ENCODE measurements at places on chromosomes 3 and 15. TPM values are rescaled to one million over a fixed set of nuclear protein-coding genes. Genes with fewer than 3 reads are reported as not detected.

- H3K27me3 ChIP-seq, result peaks cover 22% of the 10 kb centered on the region
- DNase-seq, result no peak
- H3K4me3 ChIP-seq, result no peak overlapping the region
- H3K36me3 ChIP-seq, result no peaks in the 10 kb centered on the region
Observed at GRCh38 chr15:73879426-73879825, 6.1 kb downstream of the TBC1D21 start.

- no peak overlapping the region for H3K4me3 ChIP-seq
- no peak for DNase-seq
- H3K27me3 ChIP-seq, result no peaks in the 10 kb centered on the region
- peaks cover 12% of the 10 kb centered on the region for H3K4me1 ChIP-seq
Observed at GRCh38 chr15:35505809-35506208, 40.2 kb downstream of the DPH6 start.

DNA sequence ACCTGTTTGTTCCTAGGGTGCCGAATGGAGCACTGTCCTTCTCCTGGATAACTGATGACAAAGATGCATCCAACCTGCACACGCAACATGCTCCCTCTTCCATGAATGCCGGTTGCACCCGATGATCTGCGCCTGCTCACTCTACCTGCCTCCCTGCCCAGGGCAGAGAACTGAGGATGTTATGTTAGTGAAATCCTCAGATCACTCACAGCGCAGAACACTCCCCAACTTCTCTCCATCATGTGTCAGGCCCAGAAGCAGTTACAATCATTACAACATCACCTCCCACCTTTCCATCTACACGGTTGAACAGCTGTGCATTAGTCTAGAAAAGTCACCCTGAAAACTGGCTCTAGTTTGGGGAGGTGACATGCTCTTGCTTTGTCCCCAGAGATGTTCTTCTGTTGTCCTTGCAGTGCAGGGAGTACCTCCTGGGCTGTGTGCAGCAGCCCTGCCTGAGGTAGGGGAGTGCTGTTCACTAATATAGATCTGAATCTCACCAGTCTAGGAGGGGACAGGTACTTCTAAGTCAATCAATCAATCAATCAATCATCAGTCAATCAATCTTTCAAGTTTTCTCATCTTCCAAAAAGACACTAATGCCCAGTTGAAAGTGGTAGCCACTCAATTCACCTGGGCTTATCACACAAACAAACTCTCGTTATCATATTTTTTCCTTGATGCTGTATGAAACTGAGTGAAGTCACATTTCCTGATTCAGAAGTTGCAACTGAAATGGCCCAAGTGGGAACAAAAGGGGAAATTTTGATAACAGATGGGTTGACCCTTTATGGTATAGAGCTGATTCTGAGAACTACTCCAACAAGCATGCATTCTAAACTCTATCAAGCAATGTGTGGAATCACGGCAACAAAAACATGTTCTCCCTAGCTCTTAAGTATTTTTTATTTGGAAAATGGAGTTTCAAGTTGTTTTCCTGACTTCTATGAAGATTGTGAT, 15.4 kb upstream of the ISLR start:
- peaks cover 62% of the 10 kb centered on the region for H3K4me1 ChIP-seq
- peak overlapping the region; percentile 99 for H3K27ac ChIP-seq
- H3K4me3 ChIP-seq, result no peak overlapping the region
- H3K27me3 ChIP-seq, result no peaks in the 10 kb centered on the region
- no peaks in the 10 kb centered on the region for H3K36me3 ChIP-seq
- DNase-seq, result no peak

DNA sequence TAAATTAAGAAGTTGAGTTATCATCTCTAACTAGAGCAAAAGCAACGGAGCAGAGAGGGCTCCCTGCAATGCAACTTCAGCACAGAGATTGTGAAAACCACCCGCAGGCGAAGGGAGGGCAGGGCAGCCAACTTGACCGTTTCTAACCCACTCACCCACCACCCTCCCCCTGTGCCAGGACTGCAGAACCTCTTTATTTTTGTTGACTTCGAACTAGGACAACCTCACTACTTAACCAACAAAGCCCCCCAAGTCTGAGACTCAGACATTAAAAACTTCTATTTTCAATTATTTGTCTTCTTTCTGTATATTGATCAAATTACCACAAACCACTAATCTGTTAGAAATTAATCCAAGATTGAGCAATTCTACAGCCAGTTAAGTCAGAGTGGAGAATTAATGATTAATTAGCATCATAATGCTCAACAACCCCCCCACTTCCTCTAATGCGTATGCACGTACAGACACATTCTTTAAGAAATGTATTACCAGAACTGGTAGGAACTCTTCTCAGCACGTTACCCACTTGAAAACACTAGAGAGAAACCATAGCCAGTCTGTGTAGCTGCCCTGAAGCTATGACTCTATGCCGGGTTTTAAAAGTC, 2.0 kb downstream of the MGLL start:
- H3K27me3 ChIP-seq, result no peaks in the 10 kb centered on the region
- peaks cover 46% of the 10 kb centered on the region for H3K4me1 ChIP-seq
- H3K4me3 ChIP-seq, result peak overlapping the region; percentile 91
- H3K36me3 ChIP-seq, result peaks cover 16% of the 10 kb centered on the region

- H3K4me3 ChIP-seq, result no peak overlapping the region
- no peaks in the 10 kb centered on the region for H3K36me3 ChIP-seq
- no peak for DNase-seq
- peaks cover 50% of the 10 kb centered on the region for H3K4me1 ChIP-seq
Observed at GRCh38 chr15:57227166-57227565, 149.1 kb upstream of the CGNL1 start.

- H3K4me3 ChIP-seq, result no peak overlapping the region
- H3K27ac ChIP-seq, result peak overlapping the region; percentile 29
- no peaks in the 10 kb centered on the region for H3K36me3 ChIP-seq
- peaks cover 35% of the 10 kb centered on the region for H3K4me1 ChIP-seq
Observed at GRCh38 chr3:60594025-60594424, 657.2 kb downstream of the FHIT start.

DNA sequence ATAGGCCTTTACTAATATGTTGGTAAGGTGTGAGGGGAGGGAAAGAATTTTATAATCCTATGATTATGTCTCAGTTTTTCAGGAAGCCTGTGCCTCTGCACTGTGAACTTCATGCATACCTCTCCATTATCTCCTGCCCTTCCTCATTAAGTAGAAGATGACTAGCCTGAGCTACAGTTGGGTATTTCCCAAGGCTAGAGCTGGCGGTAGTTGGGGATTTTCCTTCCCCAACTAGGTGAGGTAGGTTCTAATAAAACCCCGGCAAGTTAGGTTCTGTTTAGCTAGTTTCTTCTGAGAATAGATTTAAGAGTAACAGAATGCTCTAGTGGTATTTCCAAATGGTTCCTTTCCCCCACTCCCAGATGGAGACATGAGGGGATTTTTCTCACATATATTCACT, 414.5 kb downstream of the GRM7 start:
- no peaks in the 10 kb centered on the region for H3K4me1 ChIP-seq
- H3K27ac ChIP-seq, result no peak overlapping the region
- DNase-seq, result no peak
- no peaks in the 10 kb centered on the region for H3K36me3 ChIP-seq

GRCh38 chr15:31457631-31458526, 131.2 kb downstream of the KLF13 start:
- peaks cover 26% of the 10 kb centered on the region for H3K4me1 ChIP-seq
- peak overlapping the region; percentile 57 for H3K27ac ChIP-seq
- H3K36me3 ChIP-seq, result no peaks in the 10 kb centered on the region
- no peaks in the 10 kb centered on the region for H3K27me3 ChIP-seq
- DNase-seq, result no peak

- DNase-seq, result no peak
- H3K27ac ChIP-seq, result peak overlapping the region; percentile 83
- H3K27me3 ChIP-seq, result no peaks in the 10 kb centered on the region
Observed at GRCh38 chr3:197082871-197083270, 53.3 kb upstream of the MELTF start.

PLIN1 gene
- 0.44 TPM for total RNA-seq

FAM174B gene
- total RNA-seq, result 21.9 TPM

- H3K27ac ChIP-seq, result no peak overlapping the region
- DNase-seq, result no peak
- H3K4me3 ChIP-seq, result no peak overlapping the region
- peaks cover 3% of the 10 kb centered on the region for H3K4me1 ChIP-seq
- no peaks in the 10 kb centered on the region for H3K27me3 ChIP-seq
Observed at GRCh38 chr3:196251918-196252317, 35.6 kb downstream of the SLC51A start.

- H3K4me1 ChIP-seq, result peaks cover 10% of the 10 kb centered on the region
- H3K36me3 ChIP-seq, result peaks cover 12% of the 10 kb centered on the region
- no peaks in the 10 kb centered on the region for H3K27me3 ChIP-seq
- no peak overlapping the region for H3K4me3 ChIP-seq
Observed at GRCh38 chr3:71705681-71706080, 19.5 kb downstream of the EIF4E3 start.

DNA sequence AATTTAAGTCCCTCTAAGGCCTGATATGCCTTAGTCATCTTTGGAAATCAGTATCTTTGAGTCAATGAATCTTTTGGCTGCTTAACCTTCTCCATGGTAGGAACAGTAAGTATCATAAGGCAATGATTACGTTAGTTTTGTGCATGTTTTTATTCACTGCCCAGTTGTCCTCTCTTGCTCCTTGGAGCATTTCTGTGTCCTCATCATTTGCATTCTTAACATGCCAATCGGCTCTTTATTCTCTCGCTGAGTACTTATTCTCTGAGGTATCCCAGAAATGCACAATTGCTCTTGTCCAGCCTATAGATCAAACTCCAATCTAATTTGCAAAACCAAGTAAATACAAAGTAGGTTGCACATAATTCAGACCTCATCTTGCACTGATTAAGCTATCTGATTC, 405.0 kb upstream of the IL12A start:
- no peak overlapping the region for H3K27ac ChIP-seq
- H3K4me1 ChIP-seq, result peaks cover 9% of the 10 kb centered on the region
- no peaks in the 10 kb centered on the region for H3K36me3 ChIP-seq
- no peak for DNase-seq
- H3K27me3 ChIP-seq, result peaks cover 5% of the 10 kb centered on the region

- no peak for DNase-seq
- H3K36me3 ChIP-seq, result no peaks in the 10 kb centered on the region
- no peaks in the 10 kb centered on the region for H3K4me1 ChIP-seq
Observed at GRCh38 chr15:94610069-94610468, 378.7 kb downstream of the MCTP2 start.

MYL3 gene
- 0.82 TPM for total RNA-seq

DNA sequence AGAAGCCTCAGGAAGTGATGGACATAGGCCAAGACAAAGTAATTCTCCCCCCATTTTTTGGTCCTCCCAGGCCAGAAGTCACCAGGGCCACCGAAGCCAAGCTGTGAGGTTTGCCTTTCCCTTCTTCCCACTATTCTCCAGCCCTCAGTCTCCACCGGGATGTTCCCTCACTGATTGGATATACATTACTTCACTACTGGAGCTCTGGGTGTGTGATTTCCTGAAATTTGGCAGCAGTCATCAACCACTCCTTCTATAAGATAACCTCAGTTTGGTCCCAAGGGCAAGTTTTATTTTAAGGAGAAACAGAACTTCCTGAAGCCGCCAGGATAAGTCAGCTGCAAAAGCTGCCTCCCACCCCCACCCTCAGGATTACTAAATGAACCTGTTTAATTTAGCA, 11.3 kb downstream of the SLCO2A1 start:
- peaks cover 2% of the 10 kb centered on the region for H3K36me3 ChIP-seq
- peaks cover 6% of the 10 kb centered on the region for H3K4me1 ChIP-seq
- no peak overlapping the region for H3K27ac ChIP-seq
- no peak for DNase-seq
- peaks cover 1% of the 10 kb centered on the region for H3K27me3 ChIP-seq

- H3K36me3 ChIP-seq, result peaks cover 2% of the 10 kb centered on the region
- no peak overlapping the region for H3K27ac ChIP-seq
- DNase-seq, result no peak
Observed at GRCh38 chr15:69391046-69391757, 22.9 kb upstream of the KIF23 start.

- peaks cover 58% of the 10 kb centered on the region for H3K36me3 ChIP-seq
- H3K4me1 ChIP-seq, result no peaks in the 10 kb centered on the region
- no peak overlapping the region for H3K4me3 ChIP-seq
- DNase-seq, result no peak
- no peaks in the 10 kb centered on the region for H3K27me3 ChIP-seq
Observed at GRCh38 chr3:139374099-139374498, 15.3 kb downstream of the COPB2 start.

SCN11A gene
- total RNA-seq, result not detected

- no peaks in the 10 kb centered on the region for H3K27me3 ChIP-seq
- DNase-seq, result no peak
- H3K4me3 ChIP-seq, result no peak overlapping the region
- peaks cover 17% of the 10 kb centered on the region for H3K36me3 ChIP-seq
- peaks cover 63% of the 10 kb centered on the region for H3K4me1 ChIP-seq
Observed at GRCh38 chr15:43799209-43799944, 643 bp downstream of the SERINC4 start.

DNAH1 gene
- total RNA-seq, result 9.4 TPM

- peaks cover 45% of the 10 kb centered on the region for H3K4me1 ChIP-seq
- H3K27me3 ChIP-seq, result no peaks in the 10 kb centered on the region
- H3K36me3 ChIP-seq, result no peaks in the 10 kb centered on the region
- H3K27ac ChIP-seq, result peak overlapping the region; percentile 60
Observed at GRCh38 chr3:9914011-9914410, 2.9 kb upstream of the IL17RC start.

DNA sequence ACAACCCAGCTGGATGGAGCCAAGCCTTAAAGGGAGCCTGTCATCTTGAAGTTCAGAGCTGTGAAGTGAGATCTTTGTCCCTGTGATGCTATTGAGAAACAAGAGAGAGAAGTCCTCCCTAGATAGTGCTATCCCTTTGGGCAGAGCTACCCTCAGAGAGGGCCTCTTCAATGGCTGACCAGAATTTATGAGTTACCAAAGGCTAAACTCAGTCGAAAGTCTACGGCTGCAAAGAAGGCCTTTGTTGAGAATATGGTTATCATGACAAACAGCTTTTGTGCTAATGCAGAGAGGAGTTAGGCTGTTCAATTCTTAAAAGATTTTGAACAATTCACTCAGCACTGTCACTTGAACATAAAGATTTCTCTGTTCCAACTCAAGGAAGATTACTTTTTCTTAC, 65.9 kb upstream of the C3orf80 start:
- no peak overlapping the region for H3K4me3 ChIP-seq
- no peak overlapping the region for H3K27ac ChIP-seq
- peaks cover under 1% of the 10 kb centered on the region for H3K4me1 ChIP-seq
- H3K27me3 ChIP-seq, result no peaks in the 10 kb centered on the region
- DNase-seq, result no peak
- no peaks in the 10 kb centered on the region for H3K36me3 ChIP-seq

DNA sequence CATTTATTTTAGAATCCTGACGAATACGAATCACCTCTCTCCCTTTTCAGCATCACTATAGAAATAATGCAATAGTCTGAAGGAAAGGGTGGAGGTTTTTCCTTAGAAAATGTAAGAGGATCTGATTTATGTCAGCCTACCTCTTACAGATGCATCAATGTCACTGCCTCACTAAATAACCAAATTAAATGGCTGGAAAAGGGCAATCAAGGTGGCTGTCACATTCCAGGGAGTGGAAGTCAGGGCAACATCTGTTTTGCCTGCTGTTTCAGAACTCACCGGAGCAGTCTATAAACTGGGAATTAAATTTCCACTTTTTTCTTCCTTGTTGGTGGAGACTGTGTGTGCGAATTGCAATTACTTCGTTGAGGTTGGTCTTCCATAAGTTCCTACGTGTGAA, 299.3 kb upstream of the PDZRN3 start:
- no peaks in the 10 kb centered on the region for H3K4me1 ChIP-seq
- no peak overlapping the region for H3K27ac ChIP-seq
- H3K27me3 ChIP-seq, result peaks cover 6% of the 10 kb centered on the region
- no peak overlapping the region for H3K4me3 ChIP-seq

GRCh38 chr3:98038286-98038685, 3.2 kb upstream of the GABRR3 start:
- DNase-seq, result no peak
- peaks cover 2% of the 10 kb centered on the region for H3K4me1 ChIP-seq
- H3K27ac ChIP-seq, result no peak overlapping the region

CCDC51 gene
- total RNA-seq, result 25.8 TPM

Measured in chondrocyte (in vitro differentiated cells).